Kidney epithelial cell (primary cell): ENCODE measurements at places on chromosomes 16 and 17.
A peak's percentile ranks its signal among the peaks of the same experiment; 100 is the strongest.

DNA sequence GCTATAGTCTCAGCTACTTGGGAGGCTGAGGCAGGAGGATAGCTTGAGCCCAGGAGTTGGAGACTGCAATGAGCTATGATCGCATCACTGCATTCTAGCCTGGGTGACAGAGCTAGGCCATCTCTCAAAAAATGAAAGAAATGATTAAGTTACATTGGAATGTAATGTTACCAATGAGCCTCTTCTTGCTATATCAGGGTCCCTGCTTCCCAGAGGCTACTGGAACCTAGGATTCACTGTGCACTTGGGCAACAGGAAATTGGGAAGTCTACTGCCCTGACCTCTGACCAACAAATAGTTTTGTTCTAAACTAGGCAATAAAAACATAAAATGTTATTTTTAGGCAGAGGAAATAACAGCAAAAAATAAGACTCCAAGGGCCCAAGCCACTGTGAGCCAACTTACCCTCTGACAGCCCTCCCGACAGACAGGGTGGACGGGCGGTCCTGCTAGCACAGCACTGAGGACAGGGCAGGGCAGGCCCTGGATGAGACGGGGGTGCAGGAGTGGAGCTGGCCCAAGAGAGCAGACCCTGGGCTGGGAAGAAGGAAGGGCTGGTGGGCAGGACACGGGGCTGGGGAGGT, 27.5 kb downstream of the NSMCE1 start:
- DNase-seq: no peak

GRCh38 chr17:15091825-15092224, 173.3 kb downstream of the PMP22 start:
- no peak for DNase-seq

- DNase-seq: no peak
These were observed 902 bp upstream of the SPATA32 start for GRCh38 chr17:45262516-45263476.

- no peak for DNase-seq
These were observed 39.8 kb downstream of the KSR1 start for GRCh38 chr17:27496005-27496404.

- no peak for DNase-seq
These were observed 3.5 kb upstream of the ADGRG1 start for GRCh38 chr16:57624806-57625500.

GRCh38 chr16:13958474-13958873, 38.5 kb downstream of the ERCC4 start:
- DNase-seq: no peak

GRCh38 chr17:76772842-76773525, 35.1 kb downstream of the MFSD11 start:
- peak; percentile 66 for DNase-seq

DNA sequence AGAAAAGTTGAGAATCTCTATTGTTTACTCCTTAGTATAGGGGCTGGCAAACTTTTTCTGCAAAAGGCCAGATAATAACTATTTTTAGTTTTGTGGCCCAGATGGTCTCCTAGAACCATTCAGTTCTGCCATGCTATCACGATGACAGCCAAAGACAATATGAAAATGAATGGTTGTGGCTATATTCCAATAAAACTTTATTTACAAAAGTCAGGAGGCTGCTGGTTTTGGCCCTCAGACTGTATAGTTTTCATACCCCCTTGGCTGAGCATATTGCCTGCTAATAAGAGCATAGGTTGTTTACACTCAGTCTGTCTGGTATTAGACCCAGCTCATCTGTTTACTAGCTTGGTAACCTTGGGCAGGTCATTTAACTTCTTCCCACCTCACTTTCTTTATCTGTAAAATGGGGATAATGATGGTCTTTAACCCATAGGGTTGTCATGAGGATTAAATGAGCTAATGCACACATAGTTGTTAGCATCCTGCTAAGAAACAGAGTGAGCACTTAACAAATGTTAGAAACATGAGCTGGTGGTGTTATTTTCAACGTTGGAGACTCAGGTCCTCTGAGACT, 156.3 kb downstream of the MSI2 start:
- no peak for DNase-seq

DNA sequence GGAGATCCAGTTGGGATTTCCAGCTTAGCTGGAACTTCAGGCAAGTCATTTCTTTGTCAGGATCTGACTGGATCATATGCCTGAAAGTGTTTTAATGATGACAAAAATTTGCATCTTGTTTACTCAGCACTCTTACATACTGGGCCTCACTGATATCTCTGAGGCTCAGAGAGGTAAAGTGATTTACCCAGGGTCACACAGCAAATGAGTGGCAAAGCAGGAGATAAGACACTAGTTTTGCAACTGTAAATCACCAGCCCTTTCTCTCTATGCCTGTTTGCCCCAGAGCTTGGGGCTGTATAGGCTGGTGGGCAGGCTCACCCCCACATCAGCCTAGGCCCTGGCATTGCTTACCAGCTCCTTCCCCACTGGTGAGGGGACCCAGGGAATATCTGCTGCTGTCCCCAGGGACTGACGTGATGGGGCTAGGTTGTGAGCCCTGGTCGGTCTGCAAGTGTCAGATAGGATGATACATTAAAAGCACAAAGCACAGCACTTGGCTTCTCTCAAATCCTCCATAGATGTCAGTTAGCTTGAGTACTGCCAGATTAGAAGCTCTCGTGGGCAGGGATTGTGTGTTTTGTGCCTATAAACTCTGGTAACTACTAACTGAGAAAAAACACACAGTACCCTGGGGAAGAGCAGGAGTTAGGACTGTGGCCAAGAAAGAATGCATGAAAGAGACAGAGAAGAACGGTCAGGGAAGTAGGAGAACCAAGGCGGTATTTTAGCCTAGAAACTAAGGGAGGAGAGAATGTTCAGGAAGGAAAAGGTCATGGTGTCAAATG, 165.4 kb downstream of the COPRS start:
- DNase-seq: no peak

DNA sequence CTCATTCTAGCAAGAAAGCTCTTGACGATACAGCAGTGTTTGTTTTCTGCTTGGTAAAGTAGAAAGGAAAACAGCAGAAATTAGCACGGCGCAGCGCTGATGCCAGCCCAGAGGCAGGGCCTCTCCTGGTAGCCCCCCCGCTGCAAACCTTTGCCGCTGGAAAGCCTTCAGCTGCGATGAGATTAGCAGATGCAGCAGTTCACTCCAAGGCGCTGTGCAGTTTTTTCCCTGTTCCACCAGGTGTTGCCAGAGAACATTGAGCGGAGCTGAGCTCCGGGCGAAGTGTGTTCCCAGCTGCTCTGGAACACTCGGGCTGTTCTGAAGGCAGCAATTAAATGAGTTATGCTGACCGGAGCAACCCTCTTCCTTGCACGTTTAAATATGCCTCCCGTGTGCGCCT, 72.5 kb downstream of the RBFOX1 start:
- DNase-seq: peak; percentile 5

GRCh38 chr17:68470961-68471360, 13.7 kb upstream of the WIPI1 start:
- no peak for DNase-seq

- DNase-seq: no peak
These were observed 26.9 kb upstream of the FAM20A start for GRCh38 chr17:68627956-68628575.

DNA sequence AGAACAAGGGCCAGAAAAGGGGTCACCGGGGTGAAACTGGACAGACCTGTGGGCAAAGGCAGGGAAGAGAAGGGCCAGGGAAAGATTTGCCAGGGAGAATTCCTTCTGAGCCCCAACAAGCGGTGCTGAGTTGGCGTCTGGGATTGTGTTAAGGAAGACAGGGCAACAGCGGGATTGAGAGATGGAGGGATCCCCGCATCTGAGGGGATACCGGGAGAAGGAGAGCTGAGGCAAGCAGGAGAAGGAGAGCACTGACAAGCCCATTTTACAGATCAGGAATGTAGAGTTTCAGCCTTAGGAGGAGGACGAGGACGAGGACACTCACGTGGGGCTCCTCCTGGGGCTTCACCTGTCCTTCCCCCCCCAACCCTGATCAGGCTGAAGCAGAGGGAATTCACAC, 998 bp upstream of the ABCC3 start:
- DNase-seq: no peak

DNA sequence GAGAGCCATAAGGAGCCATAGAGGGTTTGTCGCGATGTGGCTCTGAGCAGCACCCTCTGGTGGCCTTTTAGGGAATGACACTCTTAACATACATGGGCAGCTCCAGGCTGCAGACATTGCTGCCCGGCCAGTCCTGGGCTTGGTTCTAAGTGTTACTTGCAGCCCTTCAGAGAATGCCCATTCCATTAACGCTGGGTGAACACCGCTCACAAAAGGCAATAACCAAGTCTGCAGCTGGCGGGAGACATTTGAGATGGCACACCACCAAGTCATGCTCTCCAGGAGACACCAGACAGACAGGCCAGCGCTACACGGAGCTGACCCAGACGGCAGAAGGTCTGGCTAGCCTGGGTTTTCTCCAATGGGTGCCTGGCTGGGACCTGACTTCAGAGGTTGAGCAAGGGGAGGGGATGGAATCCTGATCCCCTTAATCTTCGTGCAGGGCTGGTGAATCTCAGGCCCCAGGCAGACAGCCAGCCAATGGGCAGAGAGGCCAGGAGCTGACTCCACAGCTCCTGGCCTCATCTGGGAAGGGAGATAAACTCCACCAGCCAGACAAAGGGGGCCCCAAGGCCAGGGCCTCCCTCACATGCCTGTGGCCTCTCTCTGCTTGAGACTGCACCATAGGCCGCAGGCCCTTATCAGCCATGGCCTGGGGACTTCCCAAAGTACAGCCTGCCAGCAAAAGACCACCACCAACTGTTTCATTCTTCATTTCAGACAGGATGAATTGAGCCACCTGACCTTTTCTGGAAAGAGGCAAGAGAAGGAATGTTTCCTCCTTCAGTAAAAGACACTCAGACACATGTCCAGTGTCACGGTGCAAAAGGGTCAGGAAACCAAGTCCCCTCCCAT, 58.8 kb downstream of the ZDHHC7 start:
- DNase-seq: peak; percentile 43

GRCh38 chr17:67130768-67131167, 86.4 kb downstream of the CACNG1 start:
- DNase-seq: no peak

DNA sequence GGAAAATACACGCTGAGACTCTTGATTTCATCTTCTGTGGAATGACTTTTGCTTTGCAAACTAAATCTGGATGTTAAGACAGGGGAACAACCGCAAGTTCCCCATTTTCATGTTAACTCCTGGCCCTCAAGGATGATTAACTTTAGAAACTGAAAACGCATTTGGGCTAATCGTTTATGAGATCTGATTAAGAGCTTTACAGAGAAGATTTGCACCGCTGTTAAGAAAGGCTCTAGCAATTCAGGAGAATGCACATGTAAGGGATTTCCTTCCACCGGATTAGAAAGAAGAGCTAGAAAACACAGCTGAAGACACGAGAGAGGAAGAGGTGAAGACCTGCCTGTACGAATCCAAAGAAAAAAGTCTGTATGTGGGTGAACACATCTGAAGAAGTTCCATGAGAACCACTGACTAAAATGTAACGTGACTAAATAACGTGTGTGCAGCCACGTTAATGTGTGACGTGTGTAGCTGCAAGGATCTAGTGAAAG, 106.4 kb downstream of the YPEL2 start:
- DNase-seq: no peak
